CD8-positive, alpha-beta T cell (primary cell): ENCODE measurements at places on chromosomes 5 and 9.

DNA sequence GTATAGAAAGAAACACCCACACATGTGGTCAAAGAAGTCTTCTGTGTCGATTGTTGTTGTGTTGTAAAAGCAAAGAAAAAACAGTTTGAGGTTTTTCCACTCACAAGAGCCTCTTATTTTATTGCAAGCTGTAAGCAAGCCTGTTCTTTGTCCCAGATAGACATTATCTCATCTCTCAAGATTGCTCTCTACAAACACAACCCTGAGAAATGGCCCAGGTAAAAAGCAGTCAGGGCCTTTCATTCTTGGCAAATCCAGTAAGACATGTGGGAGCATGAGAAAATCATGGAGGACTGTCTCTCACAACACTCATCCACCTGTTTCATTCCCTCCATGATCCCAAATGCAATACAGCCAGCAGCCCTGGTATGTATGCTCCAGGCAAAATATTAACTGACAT is 286.6 kb upstream of the POU5F2 start:
- DNase-seq: no peak

DNA sequence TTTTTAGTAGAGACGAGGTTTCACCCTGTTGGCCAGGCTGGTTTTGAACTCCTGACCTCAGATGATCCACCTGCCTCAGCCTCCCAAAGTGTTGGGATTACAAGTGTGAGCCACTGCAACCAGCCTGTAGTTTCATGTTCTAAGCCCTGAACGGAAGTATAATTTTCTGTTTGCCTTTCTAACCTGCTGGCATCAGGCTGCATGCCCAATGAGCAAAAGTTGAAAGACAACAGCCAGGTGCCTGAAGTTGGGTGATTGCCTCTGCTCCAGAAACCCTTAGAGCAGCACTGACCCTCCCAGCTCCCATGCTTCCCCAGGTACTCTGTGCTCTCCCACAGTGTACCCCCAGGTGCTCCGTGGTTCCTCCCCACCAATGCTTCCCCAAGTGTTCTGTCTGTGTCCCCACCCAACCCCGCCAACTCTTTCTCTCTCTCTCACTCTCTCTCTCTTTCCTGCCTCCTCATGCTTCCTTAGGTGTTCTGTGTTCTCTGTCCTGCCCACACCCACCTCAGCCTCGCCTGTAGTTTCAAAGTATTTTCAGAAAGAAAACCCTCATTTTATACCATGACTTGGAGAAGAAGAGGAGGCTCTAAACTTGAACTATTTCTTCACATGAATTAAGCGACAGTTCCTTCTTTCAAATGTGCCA is 145.3 kb downstream of the SNCAIP start:
- DNase-seq: no peak

DNA sequence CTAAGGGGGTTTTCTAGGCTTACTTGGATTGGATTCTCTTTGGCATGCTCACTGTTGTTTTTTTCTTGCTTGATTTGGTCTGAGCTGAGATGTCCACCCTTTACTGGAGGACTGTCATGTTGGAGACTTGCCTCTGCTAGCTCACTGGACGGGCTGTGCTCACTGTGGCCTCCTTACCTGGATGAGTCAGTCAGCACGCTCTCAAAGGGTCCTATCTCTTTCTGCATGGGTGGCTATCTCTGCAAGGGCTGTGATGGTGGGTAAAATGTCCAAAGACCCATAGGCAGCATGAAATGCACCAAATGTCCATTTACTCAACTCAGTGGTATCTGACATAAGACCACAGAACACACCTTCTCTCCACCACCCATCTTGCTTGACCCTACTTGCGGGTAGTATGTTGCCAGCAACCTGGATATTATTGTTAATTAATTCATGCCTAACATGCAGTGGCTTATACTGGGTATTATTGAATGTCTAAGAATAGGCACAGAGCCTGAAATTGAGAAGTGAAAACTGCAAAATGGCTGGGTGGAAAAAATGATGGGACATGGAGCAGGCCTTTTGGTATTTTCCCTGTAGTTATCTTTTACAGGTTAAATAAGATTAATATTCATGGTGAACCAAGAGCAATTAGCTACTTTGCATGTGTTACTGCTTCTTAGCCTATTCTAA is 68.9 kb upstream of the TLE1 start:
- no peak for DNase-seq

DNA sequence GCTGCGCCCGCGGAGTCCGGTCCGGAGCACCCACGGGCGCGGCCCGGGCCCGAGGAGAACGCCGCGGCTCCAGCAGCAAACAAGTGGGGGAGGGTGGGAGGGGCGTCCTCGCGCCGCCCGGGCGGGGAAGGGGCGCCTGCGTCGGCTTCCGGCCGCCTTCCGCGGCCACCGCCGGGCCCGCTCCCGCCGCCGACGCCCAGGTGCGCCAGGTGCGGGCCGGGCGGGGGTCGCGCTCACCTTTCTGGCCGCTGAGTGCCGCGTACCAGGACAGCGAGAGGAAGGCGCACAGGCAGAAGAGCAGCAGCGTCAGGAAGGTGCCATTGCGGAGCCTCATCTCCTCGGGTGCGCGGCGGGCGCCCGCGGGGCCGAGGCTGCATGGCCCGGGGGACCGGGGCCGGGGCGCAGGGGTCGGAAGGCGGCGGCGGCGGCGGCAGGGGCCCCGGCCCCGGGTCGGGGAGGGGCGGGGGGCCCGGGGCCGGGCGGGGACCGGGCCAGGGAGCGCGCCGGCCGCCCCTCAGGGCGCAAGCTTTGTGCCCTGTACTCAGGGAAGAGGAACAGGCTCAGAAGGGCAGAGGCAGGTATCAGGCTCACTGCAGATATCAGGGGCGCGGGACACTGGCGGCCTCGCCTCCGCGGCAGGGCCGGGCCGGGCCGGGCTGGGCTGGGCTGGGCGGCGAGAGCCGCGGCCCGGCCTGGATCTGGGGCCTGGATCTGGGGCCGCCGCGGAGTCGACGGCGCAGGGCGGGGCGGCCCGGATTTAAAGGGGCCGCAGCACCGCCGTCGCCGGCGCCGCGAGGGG is at the start of gene MGAT4B:
Gene MGAT4B, minus strand, starts transcription at position 617 of the 799 bp plus-strand sequence. Its CDS starts 283 bp downstream, at position 334.
- DNase-seq: peak; percentile 54

GRCh38 chr5:106127985-106128384 is 1542.8 kb downstream of the EFNA5 start:
- DNase-seq: no peak

DNA sequence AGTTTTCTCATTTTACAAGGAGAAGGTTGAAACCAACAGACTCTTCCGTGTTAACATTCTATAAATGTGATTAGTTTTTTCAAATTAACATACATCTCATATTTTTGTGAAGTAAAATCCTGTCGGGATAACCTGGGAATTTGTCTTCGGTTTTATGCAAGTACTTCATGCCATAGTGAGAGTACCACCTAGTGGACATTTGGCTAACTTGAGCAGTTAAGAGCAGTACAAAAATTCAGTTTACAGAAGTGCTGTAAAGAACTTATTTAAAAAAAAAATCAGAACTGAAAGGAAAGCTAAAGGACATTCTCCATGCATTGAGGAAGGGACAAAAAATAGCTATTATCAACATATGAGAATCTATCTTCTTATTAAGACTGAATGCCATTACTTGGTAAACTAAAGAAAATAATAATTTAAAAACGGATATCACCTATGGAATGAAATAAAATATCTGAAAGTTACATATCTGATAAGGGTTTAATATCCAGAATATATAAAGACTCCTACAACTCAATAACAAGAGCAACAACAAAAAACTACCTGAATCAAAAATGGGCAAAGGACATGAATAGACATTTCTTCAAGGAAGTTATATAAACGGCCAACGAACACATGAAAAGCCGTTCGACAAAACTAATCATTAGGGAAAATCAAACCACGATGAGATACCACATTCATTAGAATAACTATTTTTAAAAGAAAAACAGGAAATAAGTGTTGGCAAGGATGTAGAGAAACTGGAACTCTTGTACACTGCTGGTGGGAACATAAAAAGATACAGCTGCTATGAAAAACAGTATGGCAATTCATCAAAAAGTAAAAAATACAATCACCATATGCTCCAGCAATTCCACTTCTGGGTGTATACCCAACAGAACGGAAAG is 117.0 kb upstream of the GNA14 start:
- no peak for DNase-seq

DNA sequence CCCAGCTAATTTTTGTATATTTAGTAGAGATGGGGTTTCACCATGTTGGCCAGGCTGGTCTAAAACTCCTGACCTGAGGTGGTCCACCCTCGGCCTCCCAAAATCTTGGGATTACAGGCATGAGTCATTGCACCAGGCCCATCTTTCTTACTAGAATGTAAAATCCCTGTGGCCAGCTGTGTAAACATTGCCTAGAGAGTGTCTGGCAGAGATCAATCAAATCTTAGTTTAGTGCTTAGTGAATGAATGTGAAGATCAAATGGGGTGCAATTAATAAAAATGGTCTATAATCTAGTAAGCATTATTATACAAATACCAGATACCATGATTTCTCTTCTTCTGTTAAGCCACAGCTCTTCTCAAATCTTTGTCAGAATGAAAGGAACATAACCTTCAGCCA is 289.9 kb downstream of the KCTD16 start:
- DNase-seq: no peak

DNA sequence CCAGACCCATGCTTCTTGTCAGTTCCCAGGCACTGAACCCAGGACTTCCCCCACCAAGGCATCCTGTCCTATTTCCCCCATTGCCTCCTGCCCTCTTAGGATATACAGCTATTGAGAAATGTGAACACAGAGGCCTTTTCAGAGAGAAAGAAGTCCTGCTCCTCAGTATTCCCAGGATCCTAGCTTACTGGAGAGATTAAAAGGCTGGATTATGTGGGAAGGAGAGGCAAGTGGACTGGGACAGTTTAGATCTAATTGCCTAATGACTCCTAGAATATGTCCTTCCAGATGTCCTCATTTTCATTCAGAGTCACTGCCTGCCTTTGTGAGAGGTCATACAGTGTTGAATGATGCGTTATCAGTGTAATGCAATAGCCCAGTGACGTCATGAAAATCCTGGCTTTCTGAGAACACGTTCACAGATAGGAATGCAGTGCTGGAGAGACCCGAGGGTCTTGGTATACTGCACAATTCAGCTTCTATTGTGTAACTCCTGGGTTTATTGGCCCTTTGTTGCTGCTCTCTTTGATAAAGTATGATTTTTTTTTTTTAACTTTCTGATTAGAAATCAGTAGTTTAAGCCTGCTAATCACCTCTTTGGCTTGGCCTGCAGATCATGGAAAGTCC is 26.2 kb downstream of the WWC1 start:
- DNase-seq: no peak

GRCh38 chr5:54655761-54656160 is 138.2 kb downstream of the SNX18 start:
- no peak for DNase-seq

GRCh38 chr9:122248448-122248865 is 16.2 kb downstream of the RBM18 start:
- DNase-seq: no peak

GRCh38 chr9:13171261-13171660 is 108.2 kb downstream of the MPDZ start:
- no peak for DNase-seq

DNA sequence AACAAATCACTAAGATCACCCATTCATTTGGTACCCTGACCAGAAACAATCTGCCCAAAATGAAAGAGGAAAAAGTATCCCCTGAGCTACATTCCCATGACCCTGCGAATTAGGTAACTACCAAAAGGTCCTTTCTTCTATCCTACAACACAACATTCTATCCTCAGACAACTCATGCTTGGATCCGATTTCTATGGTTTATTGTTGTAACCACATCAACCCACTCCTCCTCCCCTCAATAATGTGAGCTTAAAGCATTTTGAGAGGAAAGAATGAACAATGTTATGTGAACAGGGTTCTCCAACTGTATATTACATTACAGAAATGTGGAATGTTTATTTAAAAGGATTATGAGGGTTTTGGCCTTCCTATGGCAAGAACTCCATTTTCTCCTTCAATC is 4.0 kb downstream of the SLC35D2 start:
- DNase-seq: no peak

DNA sequence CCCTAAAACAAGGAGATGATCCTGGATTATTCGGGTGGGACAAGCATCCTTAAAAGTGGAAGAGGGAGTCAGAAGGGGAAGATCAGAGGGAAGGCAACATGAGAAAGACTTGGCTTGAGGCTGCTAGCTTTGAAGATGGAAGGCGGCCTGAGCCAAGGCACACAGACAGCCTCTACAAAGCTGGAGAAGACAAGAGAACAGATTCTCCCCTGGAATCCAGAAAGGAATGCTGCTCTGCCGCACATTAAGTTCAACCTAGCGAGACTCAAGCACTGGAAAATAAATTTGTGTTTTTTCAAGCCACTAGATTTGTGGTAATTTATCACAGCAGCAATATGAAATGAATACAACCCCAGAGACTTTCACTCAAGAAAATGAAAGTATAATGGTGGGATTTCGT is 17.9 kb downstream of the SLC36A3 start:
- no peak for DNase-seq

GRCh38 chr5:165594693-165595092 is 2089.3 kb downstream of the MAT2B start:
- no peak for DNase-seq

- DNase-seq: no peak
These were observed 177.4 kb downstream of the NTRK2 start for GRCh38 chr9:84846906-84847305.

GRCh38 chr5:121630402-121630801 is 221.3 kb upstream of the FTMT start:
- no peak for DNase-seq

DNA sequence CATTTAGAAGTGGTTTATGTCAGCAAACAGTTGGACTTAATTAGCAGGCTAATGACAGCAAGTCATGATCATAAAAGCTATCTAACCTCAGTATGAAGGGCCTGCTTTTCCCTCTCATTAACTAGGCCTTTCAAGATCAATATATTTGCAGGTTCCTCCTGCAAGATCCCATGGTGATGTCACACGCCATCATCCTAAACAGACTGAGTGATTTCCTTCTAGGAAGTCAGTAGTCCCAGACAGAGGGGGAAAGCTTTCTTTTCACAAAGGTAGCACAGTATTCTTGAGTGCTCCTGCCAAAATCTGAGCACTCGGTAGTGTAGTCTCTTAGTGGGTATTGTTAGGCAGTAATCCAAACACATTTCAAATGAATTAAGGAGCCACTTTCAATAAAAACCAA is 52.5 kb downstream of the UIMC1 start:
- no peak for DNase-seq
